ENCODE measurements at places on chromosomes 4 and X.

DNA sequence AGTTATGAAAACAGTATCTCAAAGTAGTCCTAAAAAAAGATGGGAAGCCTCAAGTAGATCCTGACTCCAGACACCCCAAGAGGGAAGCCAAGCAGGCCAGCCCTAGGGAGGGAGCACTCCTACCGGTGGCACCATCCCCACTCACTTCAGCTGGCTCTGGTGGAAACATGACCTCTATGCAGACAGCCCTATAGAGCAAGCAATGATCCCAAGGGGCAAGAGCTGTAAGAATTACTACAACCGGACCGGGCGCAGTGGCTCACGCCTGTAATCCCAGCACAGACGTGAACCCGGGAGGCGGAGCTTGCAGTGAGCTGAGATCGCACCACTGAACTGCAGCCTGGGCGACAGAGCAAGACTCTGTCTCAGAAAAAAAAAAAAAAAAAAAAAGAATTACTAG is 5.7 kb downstream of the LETM1 start:
- DNase-seq: no peak

DNA sequence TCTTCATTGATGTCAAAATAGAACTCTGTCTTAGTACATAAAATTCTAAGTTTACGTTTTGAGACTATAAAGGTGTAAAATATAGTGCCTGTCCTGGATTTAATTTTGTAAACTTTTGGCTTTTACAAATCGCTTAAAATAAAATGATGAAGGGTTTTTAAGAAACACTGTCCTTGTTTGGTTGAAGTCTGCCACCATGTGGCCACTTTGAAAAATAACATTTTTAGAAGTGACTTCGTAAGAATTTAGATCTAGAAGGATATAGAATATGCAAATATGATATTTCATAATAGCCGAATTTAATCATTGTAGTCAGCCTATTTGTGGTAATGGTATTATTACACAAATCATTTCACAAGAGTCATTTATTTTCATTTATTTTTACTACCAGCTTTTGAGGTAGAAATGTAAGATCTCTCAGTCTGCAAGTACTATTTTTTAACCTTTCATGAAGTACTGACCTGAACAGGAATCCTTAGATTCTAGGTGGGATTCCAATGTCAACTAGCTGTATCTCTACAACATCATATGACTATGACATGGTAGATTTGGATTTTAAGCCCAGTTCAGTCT is 31.0 kb upstream of the FAT4 start:
- peak; percentile 25 for DNase-seq

GRCh38 chr4:185546335-185546734 is 11.0 kb upstream of the PDLIM3 start:
- DNase-seq: no peak

GRCh38 chr4:151169223-151169622 is 69.8 kb downstream of the RPS3A start:
- no peak for DNase-seq

DNA sequence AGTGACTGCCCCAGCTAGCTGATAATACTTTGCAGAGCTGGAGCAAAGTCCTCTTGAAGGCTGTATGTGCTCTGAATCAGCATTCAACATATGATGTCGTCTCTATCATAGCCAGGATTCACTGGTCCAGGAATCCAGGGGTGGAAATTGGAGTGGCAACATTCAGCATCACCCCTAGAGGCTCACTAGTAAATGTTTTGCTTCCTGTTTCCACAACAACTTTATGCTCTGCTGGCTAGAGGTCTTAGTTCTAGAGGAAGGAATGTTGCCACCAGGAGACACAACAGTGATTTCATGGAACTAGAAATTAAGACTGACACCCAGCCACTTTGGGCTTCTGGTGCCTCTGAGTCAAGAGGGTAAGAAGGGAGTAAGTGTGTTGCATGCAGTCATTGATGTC is 11.3 kb downstream of the MAGEA1 start:
- no peak for DNase-seq

GRCh38 chr4:7793186-7793585 is 146.5 kb downstream of the AFAP1 start:
- no peak for DNase-seq

GRCh38 chrX:150569155-150569477 is 695 bp downstream of the MTM1 start:
- DNase-seq: peak; percentile 52

DNA sequence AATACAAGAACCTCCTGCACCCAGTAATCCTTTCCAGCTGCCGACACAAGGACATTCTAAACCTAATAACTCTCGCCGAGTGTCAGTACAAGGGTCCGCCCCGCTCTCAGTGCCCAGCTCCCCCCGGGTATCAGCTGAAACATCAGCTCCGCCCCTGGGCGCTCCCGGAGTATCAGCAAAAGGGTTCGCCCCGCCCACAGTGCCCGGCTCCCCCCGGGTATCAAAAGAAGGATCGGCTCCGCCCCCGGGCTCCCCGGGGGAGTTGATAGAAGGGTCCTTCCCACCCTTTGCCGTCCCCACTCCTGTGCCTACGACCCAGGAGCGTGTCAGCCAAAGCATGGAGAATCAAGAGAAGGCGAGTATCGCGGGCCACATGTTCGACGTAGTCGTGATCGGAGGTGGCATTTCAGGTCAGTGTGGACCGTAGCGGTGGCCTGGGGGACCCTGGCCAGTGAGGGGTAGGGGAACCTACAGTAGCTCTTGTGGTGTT is at the start of gene MAOA:
Gene MAOA, plus strand, starts transcription at position 295 of the 490 bp plus-strand sequence. Its CDS starts 43 bp downstream, at position 338.
- DNase-seq: peak; percentile 47

GRCh38 chr4:4995103-4995907 is 24.0 kb downstream of the CYTL1 start:
- peak; percentile 85 for DNase-seq

- DNase-seq: no peak
These were observed 91.6 kb upstream of the MAP3K15 start for GRCh38 chrX:19606902-19607301.

GRCh38 chr4:70992391-70992881 is 1.0 kb upstream of the DCK start:
- peak; percentile 20 for DNase-seq

DNA sequence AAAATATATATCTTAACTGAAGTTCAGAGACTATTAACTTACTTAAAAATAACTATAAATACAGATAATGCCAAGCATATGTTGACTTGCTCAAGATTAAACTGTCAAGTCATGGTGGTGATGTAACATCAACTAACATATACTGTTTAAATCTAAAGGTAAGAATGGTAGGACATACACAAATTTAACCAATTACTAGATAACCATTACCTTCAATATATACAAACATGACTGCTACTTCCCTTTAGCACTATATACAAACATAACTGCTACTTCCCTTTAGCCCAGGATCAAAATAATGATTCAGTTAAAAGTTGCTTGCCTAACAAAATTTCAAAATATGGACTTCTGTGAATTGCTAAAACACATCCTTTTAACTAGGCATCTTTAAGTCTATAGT is 14.9 kb downstream of the HNRNPD start:
- DNase-seq: peak; percentile 54

DNA sequence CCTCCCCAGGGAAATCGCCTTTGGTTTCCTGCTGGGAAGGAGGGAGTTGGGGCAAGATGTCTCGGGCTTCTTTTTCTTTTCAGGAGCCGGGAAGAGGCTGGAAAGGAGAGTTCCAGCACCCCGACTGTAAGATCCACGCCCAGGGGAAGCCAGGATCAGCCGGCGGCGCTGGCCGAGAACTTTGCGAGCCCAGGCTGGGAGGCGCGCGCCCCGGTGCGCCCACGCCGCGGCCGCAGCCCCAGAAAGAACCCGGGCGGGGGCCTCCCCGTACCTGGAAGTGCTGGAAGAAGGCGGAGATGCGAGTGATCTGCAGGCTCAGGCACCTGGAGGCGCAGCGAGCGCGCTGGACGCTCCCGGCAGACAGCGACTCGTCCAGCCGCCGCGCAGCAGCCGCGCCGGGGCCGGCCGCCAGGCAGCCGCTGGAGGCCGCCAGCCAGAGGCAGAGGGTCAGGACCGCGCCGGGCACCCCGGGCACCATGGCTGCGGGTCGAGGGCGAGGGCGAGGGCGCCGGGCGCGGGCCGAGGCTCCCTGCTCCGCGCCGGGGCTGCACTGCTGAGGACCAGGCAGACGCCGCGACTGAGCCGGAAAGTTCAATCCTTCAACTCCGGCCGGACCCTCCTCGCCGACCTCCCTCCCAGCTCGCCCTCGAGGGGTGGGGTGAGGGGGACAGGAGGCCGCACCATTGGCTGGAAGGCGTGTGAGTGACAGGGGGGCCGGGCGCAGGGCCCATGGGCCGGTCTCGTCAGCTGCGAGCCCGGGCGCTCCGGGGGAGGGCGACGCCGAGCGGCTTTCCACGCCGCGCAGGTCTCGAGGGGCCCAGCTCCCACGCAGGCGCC is at the start of gene ANOS1:
Gene ANOS1, minus strand, starts transcription at position 579 of the 837 bp plus-strand sequence. Its CDS starts 101 bp downstream, at position 478.
- peak; percentile 53 for DNase-seq

GRCh38 chr4:108359986-108360681 is 191.4 kb upstream of the LEF1 start:
- no peak for DNase-seq

DNA sequence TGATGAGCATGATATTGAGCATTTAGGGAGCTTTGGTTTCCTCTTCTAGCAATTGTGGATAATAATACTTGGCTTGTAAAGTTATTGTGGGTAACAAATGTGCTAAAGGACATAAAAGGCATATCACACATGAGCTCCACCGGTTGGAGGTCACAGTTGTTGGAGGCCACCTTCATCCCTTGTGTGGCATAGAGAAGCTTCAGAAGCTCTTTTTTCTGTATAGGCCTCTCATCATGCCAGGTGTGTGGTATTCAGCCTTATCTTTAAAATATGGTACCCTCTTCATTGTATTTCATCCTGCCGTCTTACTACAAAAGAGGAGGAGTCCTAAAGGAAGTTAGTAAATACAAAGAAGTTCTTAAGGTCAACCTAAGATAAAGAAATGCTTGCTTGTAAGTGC is 66.4 kb downstream of the HMGB2 start:
- no peak for DNase-seq

DNA sequence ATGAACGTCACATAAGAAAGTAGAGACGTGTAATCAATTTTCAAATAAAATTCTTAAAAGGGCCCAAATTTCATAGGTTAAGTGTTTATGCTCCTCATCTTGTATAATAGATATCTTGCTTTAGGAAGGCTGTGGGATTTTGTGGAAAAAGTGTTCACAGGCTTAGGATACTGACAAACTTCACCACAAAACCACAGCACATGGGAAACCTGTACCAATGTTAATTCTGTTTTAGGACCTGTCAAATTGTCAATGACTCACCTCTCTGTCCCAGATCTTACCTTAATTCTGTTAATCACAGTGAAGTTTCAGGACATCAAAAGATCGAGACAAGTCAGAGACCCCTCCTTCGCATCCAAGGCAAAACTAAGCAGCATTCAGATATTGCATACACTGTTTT is 24.2 kb downstream of the FGFBP1 start:
- no peak for DNase-seq
